ENCODE measurements at places on chromosomes 2 and 18.

DNA sequence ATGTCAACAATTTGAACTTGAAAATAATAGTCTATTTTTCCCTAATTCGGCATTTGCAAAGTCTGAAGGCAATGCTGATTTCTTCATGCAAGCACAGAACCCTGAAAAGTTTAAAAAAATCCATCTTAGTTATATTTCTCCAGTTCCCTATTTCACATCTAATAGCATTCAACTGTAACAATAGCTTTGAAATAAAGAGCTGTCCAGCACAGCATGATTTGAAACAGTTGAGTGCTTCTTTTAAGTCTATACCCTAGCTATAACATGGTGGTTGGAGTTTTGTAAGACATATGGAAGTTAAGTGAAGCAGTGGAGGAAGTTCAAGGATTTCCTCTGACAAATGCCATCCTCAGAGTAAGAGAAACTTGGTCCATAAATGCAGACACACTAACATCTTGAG lies 691.9 kb downstream of the ERBB4 start:
- DNase-seq = no peak

DNA sequence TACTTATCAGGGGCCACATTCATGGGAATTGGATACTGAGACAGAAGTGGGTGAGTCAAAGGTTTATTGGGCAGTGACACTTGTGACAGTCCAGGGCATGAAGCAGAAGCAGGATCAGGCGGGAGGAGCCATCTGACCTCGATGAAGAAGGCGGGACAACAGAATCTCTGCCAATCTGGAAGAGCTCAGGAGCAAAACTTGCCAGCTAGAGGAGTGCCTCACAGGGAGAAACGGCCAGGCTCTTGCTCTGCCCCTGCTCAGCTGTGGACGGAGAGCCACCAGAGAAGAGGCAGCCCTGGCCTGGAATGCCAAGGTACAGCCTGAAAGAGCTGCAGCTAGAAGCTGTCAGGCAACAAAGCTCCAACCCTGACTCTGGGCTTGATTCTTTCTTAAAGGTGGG lies 16.9 kb downstream of the DAW1 start:
- DNase-seq = no peak

- DNase-seq = no peak
Measured at GRCh38 chr2:120772261-120772660, 36.6 kb downstream of the GLI2 start.

- no peak for DNase-seq
Measured at GRCh38 chr18:22253156-22253555, 83.8 kb downstream of the GATA6 start.

GRCh38 chr18:62586781-62587487 lies 64.1 kb downstream of the ZCCHC2 start:
- DNase-seq = no peak

DNA sequence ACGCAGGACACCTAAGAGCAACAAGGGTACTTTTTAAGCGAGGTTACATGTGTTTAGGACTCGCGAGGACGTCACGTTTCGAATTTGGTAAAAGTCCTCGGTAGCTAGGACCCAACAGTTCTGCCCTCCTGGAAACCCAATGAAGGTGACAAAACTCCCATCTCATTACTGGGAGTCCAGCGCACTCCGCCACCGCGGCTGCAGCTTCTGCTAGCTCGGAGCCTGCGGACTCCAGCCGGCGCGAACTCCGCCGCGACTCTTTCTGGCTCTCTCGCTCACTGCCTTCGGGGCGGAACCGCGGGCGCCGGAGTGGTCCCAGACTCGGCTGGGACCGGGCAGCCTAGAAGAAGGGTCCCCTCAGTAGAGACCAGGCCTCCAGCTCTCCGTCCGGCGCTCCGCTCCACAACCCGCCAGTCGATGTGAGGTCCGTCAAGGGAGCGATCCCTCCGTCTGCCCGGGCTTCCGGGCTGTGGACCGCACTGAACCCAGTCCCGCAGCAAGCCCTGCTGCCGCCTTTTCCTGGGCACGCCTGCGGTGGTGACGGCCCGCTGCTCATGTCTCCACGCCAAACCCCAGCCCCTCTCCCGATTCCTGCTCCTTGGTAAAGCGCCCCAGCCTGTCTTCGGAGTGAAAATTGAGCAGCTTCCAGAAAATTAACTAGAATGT lies 3.0 kb upstream of the OSR1 start:
- DNase-seq = no peak

- DNase-seq = no peak
Measured at GRCh38 chr2:191612496-191612895, 65.4 kb upstream of the NABP1 start.

GRCh38 chr2:201883606-201884369 lies 77.5 kb downstream of the CDK15 start:
- no peak for DNase-seq

GRCh38 chr2:239253701-239254436 lies 147.0 kb downstream of the HDAC4 start:
- DNase-seq = no peak

DNA sequence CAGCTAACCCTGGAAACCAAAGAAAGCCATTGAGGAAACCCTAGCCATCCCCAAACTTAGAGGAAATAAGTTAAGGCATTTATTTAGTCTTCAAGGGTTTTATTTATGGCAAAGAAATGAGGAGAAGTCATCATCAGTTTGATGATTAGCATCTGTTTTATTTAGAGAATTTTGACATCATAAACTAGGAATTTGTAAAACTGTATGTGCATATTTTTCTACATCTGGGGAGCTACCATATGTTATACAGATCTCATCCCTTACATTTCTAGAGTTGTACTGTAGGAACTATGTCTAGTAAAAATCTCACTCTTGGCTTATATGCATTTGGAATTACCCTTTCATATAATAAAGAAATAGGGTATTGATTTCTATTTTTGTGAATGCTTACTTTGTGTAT lies 48.7 kb downstream of the FMNL2 start:
- DNase-seq = no peak

DNA sequence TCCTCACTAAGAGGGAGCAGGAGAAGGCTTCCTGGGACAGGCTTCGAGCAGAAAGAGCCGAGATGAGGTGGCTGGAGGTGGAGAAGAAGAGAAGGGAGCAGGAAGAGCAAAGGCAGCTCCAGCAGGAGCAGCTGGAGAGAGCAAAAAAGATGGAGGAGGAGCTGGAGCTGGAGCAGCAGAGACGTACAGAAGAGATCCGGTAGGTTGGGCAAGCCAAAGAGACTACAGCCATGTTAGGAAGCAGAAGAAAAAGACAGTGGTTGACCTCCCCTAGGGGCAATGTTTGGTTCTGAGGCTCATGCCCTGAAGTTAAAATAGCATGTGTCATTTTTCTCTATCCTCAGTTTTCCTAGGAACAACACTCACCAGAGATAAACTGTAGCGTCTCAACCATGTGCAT lies 45.1 kb downstream of the SUMO1 start:
- no peak for DNase-seq

- peak; percentile 97 for DNase-seq
Measured at GRCh38 chr2:241315093-241315878, at the start of gene HDLBP. HDLBP (minus strand) TSS chr2:241315672; CDS start chr2:241266869, 48,803 bp downstream.

GRCh38 chr2:16855183-16855582 lies 189.5 kb upstream of the CYRIA start:
- DNase-seq = no peak

DNA sequence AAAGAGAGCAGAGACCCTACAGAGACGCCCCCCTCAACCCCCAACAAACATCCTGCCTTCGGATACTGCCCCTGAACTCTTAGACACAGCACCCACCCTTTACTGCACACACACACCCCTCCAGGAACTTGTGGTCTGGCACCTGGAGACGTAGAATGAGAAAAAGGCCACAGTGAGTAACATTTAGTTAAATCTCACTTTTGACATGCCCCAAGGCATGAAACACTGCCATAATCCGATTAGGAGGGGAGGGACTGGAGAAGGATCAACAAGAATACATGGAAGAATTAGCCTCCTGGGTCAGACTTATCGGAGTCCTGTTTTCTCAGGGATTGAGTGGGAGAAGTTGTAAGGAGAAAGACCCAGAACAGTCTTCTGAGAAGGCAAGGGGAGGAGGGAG lies 4.1 kb downstream of the CDK5R2 start:
- DNase-seq = no peak

DNA sequence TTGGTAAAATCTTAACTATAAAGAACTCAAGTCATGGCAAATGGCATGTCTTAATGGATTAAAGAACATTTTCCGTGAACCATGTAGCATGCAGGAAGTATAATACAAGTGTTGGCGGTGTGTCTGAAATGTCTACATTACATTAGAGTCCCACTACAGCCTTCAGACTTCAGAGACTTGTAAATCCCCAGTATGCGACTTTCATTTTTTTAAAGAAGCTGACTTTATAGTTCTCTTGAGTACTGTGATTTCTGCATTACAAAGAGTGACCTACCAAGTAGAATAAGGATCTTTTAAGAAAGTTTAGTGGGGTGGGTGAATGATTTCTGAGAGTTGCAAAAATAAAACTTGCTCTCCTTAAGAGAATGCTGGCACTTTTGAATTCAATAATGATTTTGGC lies 140.7 kb upstream of the FN1 start:
- no peak for DNase-seq

GRCh38 chr2:95539836-95540235 lies 52.0 kb upstream of the TRIM43 start:
- DNase-seq = no peak

DNA sequence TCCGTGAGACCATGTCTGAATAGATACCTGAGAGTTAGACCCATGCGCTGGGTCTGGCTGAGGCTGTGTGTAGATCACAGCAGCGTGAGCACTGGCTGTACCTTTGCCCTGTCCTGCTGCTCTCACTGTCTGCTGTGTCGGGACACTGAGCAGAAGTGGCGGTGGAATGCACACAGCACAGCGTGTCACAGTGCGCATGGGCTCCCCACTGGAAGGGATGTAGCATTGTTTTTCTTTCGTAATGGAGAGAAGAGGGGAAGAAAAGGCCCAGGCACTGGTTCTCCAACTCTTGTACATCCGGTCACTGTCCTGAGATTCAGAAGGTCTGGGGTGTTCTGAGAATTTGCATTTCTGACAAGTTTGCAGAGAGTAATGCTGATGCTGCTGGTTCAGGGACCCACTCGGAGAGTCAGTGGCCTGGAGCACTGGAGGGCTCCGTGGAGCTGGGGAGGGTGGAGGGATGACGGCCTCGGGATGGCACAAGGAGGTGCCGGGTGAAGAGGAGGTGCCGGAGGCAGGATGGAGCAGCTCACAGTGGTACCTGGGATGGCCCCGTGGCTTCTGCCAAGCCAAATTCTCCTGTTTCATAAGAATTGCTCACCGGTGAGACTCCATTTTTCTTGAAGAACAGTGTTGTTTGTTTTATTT lies 252.8 kb downstream of the LDLRAD4 start:
- no peak for DNase-seq

DNA sequence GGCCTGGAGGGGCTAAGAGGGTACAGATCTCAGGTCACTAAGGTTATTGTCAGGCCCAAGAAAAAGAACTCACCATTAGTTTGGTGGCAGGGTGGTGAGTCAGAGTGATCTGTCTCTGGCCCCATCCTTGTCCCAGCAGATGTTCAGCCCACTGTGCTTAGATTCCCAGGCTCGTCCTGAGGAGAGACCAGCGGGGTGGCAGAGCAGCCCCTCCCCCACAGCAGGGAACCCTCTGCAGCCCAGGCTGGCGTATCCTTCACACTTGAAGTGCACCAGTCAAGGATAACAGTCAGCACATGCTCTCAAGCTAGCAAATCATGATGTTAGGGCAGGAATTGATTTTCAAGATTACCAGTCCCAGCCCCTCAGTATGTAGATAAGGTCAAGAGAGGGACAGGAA lies 43.1 kb downstream of the TMEM185B start:
- no peak for DNase-seq

GRCh38 chr2:30625701-30626100 lies 178.7 kb downstream of the LCLAT1 start:
- DNase-seq = no peak

DNA sequence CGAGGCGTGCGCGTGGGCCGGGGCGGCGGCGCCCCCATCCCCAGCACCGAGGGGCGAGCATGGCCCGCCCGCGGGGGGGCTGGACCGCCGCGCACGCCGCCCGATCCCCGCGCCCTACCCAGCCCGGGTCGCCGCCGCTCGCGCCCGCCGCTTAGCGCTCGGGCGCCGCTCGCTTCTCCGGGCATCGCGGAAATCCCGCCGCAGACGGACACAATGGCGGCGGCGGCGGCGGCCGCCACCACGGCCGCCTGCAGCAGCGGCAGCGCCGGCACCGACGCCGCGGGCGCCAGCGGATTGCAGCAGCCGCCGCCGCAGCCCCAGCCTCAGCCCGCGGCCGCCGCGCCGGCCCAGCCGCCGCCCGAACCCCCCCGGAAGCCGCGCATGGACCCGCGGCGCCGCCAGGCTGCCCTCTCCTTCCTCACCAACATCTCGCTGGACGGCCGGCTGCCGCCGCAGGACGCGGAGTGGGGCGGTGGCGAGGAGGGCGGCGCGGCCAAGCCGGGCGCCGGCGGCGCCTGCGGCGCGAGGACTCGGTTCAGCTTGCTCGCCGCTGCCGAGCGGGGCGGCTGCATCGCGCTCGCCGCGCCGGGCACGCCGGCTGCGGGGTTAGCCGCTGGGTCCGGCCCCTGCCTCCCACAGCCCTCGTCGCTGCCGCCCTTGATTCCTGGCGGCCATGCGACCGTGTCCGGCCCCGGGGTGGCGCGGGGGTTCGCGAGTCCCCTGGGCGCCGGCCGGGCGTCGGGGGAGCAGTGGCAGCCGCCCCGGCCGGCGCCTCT lies 453 bp downstream of the CABLES1 start:
- DNase-seq = peak; percentile 81

DNA sequence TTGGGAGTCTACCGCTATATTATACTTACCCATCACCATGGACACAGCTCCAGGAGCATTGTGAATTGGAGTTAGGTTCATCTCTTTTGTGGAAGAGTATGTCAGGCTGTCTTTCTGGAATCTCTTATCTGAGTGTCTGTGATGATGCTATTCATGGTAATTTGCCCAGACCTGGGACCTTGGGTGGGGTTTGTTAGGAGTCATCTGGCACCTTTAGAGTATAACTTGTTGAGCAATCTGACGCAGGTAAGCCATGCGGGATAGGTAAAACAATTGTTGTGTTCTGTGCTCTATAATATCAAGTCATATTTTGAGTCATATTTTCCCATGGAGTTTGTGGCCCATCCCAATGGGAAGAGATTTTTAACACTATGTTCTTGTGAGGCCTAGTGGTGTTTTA lies 49.7 kb upstream of the MAPRE2 start:
- DNase-seq = no peak

All from NCI-H146 (cell line).